GM13976 (cell line): ENCODE measurements at places on chromosomes 2 and 18.
A peak's percentile ranks its signal among the peaks of the same experiment; 100 is the strongest.

DNA sequence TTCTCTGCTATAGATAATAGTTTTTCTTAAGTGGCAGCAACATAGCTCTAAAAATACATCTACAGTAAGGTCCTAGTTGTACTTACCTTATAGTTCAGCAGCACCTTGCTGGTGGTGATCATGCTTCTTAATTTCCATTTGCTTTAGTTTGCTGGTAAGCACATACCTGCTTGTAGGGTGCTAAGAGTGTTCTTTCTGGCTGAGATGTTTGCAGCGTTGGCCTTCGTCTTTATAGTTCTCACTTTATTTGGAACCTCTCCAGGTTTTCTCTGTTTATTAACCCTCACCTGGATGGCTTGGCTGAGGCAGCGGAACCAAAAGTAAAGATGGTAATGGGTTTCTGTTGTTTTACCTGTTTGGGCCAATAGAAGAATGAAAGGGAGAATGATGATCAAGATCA lies 123.6 kb upstream of the EFEMP1 start:
- no peak for DNase-seq

- no peak for DNase-seq
Observed at GRCh38 chr2:121150713-121151112, 134.3 kb downstream of the TFCP2L1 start.

DNA sequence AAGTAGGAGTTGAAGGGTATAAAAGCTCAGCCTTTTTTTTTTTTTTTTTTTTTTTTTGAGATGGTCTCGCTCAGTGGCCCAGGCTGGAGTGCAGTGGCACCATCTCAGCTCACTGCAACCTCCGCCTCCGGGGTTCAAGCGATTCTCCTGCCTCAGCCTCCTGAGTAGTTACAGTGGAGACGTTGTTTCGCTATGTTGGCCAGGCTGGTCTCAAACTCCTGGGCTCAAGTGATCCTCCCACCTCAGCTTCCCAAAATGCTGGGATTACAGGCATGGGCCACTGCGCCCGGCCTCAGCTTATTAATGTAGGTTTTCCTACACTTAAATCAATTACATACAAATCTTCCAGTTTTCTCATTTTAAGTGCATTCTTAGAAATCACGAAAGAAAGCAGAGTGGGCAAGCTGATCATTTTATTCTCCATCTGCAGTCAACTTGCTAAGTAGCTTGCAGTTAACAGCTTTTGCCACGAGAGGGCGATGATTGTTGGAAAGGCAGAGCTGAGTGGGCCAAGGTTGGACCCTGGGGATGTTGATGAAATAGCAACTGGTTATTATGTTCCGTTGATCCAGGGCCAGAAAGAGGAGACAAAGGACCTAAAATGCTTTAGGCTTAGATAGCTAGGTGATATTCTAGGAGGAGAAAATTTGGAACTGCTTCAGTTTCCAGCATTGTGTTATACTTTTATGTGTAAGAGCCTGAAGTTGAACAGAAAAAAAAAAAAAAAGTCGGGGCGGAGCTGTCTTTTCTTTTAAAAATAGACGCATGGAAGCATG lies 234.4 kb upstream of the EPAS1 start:
- peak; percentile 71 for DNase-seq

DNA sequence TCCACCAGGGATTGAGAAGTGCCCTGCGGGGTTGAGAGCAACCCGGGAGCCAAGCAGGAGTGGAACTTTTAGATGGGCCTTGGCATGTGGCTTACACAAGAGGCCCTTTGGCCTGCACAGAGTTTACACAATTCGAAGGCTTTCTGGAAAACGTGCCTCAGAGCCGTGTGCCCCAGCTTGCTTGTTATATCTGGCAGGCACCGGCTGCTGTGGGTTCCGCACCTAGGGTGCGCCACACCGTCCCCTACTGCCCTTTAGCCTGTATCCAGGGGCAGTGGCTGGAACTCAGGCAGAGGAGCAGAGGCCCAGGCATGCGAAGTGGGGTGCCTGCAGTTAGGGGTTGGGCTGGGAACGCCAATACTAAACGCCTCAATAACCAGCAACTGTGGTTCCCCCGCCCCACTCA lies 32.9 kb upstream of the EDAR start:
- no peak for DNase-seq

- DNase-seq, result no peak
Observed at GRCh38 chr2:127376257-127376656, 11.5 kb downstream of the MAP3K2 start.

DNA sequence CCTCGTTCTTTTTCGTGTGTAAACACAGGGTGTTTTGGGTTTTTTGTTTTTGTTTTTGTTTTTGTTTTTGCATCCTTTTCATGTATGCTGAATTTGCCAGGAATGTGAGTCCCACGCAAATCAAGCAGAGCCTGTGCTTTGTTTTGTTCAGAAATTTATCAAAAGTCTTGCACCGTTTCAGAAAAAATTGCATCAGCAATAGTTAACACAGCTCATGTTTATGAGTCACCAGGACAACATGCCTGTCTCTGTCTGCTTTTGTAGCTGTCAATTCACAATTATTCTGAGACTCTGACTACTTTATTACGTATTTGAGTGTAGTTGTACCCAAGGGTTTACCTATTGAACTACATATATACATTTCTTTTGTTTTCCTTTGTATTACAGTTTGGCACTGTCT lies 38.3 kb downstream of the MRPL44 start:
- no peak for DNase-seq

DNA sequence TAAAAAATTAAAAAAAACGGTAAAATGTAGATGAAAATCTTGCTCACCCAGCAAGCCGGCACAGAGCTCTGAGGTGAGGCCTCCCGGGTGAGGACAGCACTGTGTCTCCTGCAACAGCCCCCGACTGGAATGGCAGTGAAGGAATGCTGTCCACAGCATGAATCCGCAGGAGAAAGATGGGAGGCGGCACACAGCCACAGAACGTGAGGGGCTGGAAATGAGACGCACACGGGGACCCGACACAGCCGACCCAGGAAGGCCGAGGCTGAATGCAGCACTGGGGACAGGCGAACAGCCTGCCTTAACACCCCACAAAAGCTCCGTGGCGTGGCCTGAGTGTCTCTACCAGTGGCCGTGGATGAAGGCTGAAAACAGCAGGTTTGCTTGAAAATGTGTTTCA lies 34.7 kb downstream of the BOK start:
- no peak for DNase-seq

DNA sequence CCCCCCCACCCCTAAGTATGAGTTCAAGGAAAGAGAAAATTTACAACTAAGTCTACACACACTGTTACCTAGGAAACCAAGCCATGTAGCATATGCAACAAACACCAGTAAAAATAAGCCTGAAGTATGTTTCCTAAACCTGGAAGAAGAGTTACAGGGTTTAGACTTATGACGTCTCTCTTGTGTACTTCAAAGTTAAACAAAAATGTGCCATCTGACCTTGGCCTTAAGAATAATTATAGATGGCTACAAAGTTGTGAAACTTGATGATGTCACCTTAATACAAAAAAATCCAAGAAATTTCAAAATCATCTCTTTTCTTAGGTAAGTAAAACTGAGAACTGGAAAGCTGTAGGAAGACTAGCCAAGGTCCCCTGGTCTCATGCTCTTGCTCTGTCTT lies 297.6 kb upstream of the NRXN1 start:
- DNase-seq, result no peak

DNA sequence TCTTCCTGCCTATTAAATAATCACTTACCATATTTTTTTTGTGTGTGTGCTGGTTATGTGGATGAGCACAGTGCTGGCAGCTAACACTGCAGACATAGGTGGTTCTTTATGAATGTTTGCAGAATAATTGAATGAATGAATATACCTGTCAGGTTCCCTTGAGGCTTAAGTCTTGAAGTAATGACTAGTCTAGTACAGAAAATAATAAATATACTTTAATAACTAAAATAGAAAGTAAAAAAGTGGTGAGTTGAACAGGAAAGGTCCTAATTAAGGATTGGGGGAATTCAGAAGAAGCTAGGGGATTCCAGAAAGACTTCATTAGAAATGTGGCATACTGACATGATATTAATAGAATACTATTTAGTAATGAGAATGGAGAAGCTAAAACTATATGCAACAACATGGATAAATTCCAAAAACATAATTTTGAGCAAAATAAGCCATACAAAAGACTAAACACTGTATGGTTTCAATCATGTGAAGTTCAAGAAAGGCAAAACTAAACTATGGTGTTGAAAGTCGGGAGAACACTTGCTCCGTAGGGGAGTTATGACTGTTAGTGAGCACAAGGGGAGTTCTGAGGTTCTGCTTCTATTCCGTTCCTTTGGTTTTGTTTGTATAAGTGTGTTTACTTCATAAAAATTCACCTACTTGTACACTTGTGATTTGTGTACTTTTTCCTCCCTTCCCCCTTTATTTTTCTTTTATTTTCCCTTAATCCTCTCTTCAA lies 464.6 kb downstream of the MTX2 start:
- no peak for DNase-seq

- no peak for DNase-seq
Observed at GRCh38 chr2:75512455-75513212, 48.1 kb downstream of the EVA1A start.

DNA sequence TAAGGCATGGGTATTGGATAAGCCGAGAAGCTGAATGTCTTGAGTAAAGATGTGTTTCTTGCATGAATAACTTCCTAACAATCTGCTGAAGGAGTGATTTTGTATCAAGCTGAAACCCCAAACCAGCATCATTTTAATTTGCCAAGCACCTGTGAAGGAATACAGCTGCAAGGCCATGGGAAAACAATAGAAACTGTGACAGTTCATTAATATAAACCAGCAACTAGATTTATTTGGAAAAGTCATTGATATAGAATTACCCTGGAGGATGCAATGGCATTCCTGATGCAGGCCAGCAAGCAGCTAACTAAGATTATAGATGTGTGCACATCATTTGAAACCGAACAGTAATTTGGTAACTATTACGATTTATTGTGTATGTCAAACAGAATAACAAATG lies 155.7 kb upstream of the TCF4 start:
- DNase-seq, result no peak

DNA sequence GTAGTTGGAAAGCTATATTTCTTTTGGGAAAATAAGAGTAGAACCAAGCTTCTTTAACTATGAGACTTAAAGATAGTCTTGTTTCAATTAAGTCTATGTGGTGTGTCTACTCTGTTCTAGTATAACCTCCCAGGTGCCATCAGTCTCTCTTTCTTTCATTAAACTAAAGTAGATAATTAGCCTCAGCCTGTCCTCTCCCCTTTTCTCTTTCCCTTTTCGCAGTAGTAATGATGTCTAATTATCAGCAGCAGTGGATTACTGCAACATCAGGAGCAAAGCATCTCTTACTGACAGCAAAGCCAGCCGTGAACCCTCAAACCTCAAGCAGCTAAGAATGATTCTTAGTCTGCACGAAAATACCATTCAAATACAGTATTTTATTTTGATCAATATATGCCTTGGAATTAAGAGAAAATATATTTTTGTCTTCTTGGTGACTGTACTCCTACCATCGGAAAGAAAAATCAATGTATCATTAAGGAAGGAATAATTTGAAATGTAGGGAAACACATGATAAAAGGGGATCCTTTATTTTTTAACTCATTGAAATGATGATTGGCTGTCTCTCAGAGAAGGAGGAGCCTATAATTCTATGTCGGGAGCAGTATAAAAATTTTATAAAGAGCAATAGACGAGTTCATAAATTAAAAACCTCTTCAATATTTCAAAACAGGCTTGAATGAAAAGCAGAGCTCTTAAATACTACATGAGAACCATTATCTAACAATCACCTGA lies 4.5 kb downstream of the NOL4 start:
- DNase-seq, result no peak

GRCh38 chr2:127585270-127585807 lies 49.9 kb downstream of the MYO7B start:
- no peak for DNase-seq

DNA sequence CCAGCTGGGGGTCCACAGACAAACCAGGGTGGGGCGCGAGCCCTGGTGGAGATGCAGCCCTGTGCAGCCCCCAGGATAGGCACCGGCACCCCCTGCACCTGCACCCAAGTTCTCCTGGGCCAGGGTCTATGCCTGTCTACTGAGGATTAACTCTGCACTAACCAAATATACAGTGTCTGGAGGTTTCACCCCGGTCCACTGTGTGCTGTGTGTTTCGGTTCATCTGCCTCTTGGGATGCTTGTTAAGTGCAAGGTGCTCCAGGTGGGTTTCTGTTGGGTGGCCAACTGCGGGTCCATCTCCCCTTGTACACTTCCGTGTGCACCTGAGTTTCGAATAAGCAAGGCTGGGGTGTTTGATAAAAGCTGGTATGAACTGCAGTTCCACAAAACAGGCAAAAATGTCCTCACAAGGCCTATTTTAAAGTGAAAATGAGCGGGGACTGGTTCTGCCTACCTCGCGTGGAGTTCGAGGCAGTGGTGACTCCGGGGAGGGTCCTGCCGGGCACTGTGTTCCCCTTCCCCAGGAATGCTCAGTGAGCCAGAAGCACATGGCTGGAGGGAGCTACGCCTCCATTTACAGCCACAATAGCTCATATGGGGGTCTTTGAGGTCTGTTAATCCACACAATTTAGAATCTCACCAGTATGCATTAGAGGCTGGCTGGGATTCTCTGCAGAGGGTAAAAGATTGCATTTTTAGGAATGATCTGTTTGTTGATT lies 70.7 kb downstream of the EDAR start:
- no peak for DNase-seq

DNA sequence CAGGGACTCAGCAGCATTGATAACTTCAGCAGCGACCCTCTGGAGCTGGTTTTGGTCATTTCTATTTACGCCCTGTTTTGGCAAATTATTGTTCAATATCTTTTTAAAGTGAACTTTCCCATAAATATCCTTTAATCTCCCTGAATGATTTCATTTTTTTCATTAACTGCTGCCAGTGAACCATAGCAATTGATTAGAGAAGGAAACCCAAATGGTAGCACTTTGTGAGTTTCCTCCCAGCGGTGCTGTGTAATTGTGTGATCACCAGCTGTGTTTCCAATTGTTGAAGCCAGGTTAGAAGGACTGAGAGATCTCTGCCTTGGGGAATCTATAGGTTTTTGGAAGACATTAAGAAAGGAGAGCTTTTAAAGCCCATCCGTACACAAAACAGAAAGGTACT lies 16.3 kb downstream of the MAP3K20 start:
- DNase-seq, result no peak

DNA sequence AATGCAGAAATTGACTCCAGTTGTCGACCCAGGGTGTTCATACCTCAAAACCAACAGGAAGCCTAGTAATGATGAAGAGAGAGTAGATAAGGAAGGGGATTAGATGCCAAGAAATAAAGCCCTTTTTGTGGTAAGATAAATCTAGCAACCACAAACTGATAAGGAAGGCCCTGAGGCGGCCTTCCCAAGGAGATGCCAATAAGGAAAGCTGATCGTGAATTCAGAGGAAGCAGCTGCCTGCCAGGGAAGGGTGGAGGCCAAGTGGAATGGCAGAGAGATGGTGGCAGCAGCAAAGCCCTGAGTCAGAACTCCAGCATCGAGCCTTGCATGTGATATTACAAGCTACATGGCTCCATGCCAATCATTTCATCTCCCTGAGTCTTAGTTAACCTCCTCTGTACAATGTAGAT lies 126.3 kb downstream of the IRS1 start:
- DNase-seq, result no peak

DNA sequence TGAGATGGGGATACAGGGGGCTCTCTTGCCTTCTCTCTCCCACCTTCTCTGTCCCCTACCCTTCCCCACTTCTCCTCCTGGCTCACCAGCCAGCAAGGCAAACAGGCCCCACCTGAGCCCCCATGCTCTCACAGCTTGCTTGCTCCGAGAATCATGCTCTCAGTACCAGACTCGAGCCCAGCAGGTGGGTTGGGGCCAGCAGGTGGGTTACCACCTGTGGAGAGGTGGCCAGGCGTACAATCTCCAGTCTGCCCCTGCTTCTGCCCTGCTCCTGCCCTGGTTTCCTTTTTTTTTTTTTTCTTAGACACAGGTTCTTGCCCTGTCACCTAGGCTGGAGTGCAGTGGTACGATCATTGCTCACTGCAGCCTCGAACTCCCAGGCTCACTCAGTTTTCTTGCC lies 214.5 kb downstream of the SH3RF3 start:
- DNase-seq, result no peak

- DNase-seq, result no peak
Observed at GRCh38 chr2:235358981-235359471, 134.8 kb upstream of the AGAP1 start.
